GM23338 (cell line): ENCODE measurements at places on chromosomes 2 and 18.

GRCh38 chr18:54636217-54636616 lies 45.2 kb downstream of the DYNAP start:
- no peak for DNase-seq

DNA sequence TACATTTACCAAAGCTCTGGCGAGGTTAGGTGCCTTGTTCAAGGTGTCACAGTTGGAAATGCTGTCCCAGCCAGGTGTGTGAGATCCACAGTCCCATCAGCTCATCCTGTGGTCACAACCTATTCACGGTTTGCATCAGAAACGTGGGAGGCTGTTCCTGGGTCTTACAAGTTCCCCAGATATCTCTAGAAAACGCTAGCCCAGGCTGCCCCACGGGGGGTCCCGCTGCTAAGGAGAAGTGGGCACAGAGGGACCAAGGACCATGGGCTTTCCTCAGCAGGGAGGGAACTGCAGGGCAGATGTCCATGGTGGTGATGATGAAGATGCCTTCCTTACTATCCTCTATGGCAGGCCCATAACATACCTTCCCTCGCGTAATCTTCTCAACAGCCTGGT lies 649 bp downstream of the FECH start:
- peak; percentile 14 for DNase-seq

GRCh38 chr2:8606226-8606625 lies 75.6 kb upstream of the ID2 start:
- no peak for DNase-seq

- no peak for DNase-seq
These were observed 2.2 kb downstream of the ST3GAL5 start for GRCh38 chr2:85886590-85886989.

DNA sequence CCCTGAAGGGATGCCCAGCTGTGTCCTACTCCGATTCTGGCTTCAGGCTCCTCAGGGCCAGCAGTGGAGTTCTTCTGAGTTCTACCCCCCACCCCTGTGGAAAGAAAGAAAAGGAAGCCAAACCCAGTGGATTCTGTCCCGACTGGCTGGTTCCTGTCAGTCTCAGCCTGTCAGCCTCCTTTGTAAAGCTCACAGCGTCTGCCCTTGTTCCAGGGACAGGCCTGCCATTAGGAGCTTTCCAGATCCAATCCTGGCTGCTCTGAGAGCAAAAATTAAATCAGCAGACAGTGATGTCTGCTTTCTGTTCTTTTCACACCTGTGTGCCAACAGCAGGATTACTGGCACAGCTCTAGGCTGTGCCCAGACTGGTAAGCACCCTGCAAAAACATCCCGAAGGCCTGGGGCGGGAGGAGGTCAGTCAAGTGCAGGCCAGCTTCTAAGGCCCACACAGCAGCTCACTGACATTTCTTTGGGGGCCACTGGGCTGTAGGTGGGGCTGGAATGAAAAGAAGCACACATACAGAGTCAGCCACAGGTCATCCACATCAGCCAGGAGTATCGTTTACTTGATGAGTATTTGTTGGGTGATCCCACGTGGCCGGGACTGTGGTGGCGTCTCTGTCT lies 69.1 kb downstream of the EHD3 start:
- no peak for DNase-seq

DNA sequence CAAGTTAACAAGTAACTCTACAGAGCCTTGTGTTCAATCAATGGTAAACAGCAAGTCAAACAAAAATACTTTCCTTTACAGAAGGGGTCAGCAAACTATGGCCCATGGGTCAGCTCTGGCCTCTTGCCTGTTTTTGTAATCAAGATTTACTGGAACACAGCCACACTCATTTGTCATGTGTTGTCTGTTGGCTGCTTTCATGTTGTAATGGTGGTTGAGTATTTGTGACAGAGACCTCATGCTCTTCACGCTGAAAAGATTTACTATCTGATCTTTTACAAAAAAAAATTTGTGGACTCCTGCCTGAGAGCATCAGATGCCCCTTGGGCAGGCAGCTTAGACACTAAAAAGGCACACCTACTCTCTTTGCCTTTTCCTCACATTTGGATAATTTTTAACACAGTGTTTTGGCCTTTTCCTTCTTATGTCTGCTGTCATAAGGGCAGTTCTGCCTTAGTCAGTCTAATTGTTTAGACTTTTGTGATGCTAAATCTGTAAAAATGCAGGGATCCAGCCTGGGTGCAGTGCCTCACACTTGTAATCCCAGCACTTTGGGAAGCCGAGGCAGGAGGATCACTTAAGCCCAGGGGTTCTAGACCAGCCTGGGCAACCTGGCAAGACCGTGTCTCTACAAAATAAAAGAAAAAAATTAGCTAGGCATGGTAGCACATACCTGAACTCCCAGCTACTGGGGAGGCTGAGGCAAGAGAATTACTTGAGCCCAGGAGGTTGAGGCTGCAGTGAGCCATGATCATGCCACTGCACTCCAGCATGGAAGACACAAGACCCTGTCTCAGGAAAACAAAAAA lies 18.3 kb downstream of the IL1B start:
- DNase-seq = no peak

DNA sequence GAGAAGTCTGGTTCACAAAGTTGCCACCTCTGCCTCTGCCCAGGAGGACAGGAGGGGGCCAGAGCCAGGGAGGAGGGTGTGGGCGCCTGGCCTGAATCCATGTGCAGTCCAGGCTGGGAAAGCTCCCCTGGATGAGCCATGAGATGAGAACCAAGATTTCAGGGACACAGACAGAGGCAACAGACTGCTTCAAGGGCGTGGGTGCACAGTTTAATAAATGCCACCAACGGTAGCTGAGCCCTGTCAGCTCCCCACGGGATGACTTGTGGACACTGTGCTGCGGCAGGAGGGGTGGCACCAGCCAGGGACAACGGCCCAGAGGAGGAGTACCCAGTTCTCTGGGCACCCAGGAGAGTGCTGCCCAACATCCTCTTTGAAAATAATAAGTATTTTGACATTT lies 15.2 kb downstream of the CAPG start:
- no peak for DNase-seq

DNA sequence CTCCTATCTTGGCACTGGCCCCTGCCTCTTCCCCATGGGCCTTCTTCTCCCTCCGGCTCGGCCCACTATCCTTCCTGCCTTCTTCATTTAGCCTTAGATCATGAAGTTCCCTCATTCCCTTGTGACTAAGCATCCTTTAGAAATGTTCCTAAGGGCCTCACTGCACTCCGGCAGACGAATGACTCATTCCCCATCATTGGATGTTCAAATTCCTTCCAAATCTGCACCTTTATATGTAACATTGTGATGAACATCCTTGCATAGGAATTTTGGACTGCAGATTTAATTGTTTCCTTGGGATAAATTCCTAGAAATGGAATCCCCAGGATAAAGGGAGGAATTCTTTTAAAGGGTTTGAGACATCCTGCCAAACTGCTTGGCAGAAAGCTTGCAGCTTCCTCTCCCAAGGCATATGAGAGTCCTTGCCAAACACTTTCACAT lies 19.0 kb downstream of the CRACDL start:
- no peak for DNase-seq

DNA sequence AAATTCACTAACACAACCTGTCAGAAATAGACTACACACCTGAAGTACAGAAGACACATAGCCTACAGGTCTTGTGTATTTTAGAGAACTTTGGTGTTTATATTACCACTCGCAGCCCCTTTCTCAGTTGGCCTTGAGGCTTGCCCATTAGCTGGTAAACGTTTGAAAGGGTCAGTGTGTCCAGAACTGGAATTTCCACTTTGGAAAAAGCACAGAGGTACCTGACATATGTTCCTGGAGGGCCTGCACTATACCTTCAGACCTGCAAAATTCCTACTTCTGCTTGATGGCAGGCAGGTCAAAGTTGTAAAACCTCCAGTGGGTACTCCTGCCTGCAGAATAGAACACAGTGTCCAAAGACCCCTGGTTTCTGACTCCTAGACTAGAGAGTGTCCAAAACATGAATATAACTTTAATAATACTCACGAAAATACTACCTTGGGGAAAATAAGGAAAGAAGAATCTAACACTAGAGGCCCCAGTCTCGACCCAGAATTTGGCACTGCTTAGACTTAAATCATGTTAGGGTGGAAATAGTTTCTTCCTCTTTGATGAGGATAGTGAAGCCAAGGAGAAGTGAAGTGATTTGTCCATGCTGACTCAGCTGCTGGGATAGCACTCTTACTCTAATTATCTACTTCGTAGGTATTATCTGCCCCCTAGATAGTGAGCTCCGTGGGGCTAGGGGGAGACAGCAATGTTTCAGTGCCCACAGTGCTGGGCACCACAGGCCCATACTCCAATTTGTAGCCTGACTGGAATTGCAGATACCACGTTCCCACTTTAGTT lies 2.8 kb downstream of the KCTD1 start:
- DNase-seq = no peak

- no peak for DNase-seq
These were observed 6.8 kb downstream of the PKP4 start for GRCh38 chr2:158463496-158464095.

- DNase-seq = no peak
These were observed 27.5 kb downstream of the SOS1 start for GRCh38 chr2:39093218-39093898.

DNA sequence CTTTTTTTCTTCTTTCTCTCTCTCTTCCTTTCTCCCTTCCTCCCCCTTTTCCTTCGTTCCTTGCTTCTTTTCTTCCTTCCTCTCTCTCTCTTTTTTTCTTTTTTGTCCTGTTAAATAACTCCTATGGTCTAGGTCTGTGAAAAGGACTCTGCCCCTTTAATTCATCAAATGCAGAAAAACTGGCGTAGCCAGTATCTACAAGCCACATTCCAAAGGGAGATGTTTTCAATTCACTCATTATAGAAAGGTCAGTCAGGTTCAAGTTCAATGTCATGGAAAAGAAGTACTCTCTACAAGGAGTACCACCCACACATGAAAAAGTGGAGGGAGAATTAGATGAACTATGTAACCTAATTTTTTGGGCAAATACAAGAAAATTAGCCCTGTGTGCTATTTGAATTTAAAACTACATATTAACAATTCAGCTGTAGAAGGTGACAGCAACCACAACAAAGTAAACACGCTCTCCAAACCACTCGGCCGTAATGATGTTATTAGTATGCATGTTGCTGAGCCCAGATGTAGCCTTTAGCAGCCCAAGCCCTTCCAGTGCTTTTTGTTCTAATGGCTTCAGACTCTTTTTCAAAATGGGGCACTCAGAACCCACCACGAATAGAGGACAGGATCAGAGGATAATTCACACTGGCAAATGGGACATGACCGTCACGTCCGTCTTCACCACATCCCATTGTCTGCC lies 735.4 kb upstream of the FANCL start:
- peak; percentile 88 for DNase-seq

GRCh38 chr2:31577143-31577542 lies 3.6 kb downstream of the SRD5A2 start:
- no peak for DNase-seq

- DNase-seq = no peak
These were observed 32.9 kb downstream of the EHD3 start for GRCh38 chr2:31266804-31267203.

- DNase-seq = no peak
These were observed 218.1 kb downstream of the SEPTIN10 start for GRCh38 chr2:109395494-109396201.

- peak; percentile 64 for DNase-seq
These were observed 200.6 kb downstream of the PPP1R1C start for GRCh38 chr2:182186132-182186735.

GRCh38 chr2:112050316-112050715 lies 4.8 kb upstream of the TMEM87B start:
- no peak for DNase-seq

- DNase-seq = no peak
These were observed 73.4 kb upstream of the ID2 start for GRCh38 chr2:8608411-8608954.

DNA sequence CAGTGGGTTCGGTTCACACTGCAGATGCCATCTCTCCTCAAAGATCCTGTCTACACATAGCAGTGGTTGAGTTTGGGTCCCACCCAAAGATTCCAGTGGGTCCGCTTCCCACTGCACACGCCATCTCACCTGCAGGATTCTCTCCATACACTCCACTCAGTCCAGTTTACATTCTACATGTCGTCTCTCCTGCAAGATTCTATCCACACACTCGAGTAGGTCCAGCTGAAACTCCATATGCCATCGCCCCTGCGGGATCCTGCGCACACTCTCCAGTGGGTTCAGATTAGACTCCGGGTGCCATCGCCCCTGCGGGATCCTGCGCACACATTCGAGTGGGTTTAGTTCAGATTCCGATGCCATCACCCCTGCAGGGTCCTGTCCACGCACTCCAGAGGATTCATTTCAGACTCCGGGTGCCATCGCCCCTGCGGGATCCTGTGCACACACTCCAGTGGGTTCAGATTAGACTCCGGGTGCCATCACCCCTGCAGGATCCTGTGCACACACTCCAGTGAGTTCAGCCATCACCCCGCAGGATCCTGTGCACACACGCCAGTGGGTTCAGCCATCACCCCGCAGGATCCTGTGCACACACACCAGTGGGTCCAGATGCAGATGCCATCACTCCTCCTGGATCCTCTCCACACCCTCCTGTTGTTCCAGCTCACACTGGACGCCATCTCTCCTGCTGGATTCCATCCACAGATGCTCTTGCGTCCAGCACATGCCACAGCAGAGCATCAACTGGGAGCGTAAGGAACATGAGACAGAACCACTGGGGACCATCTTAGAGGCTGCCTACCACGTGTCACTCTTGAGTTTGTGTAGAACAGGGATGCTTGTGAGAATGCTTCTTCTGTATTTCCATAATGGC lies 3.0 kb upstream of the PXDN start:
- DNase-seq = no peak

- no peak for DNase-seq
These were observed 158.3 kb downstream of the LDLRAD4 start for GRCh38 chr18:13376841-13377351.

GRCh38 chr2:150888337-150888736 lies 373.3 kb downstream of the RBM43 start:
- DNase-seq = no peak

GRCh38 chr18:40094441-40094840 lies 1860.6 kb upstream of the PIK3C3 start:
- no peak for DNase-seq

- DNase-seq = no peak
These were observed 273.3 kb downstream of the NDUFA10 start for GRCh38 chr2:239751679-239752355.

GRCh38 chr18:54357082-54357659 lies 487 bp downstream of the STARD6 start:
- DNase-seq = no peak

DNA sequence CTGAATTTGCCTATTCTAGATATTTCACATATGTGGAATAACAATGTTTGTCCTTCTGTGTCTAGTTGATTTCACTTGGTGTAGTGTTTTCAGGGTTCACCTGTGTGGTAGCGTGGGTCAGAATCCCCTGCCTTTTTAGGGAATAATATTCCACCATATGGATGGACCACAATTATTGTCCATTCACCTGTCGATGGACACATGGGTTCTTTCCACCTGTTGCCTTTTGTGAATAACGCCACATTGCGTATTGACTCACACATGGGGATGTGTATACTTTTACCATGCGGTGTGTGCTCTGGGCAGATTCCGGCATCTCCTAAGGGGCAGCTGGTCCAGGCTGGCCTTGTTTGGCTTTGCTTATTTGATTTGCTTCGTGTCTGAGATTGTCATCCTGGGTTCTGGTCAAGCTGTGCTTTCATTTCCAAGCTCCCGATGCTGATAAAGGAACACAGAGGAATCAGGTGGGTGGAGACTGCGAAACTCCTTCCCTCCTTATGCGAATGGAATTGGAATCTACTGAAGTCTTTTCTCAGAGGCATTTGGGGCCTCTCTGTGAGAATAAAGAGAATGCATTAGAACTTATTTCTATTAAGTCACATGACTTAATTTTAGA lies 18.9 kb upstream of the ALLC start:
- no peak for DNase-seq

GRCh38 chr18:74229005-74229404 lies 62.8 kb downstream of the CYB5A start:
- DNase-seq = no peak

- DNase-seq = peak; percentile 24
These were observed 12.4 kb downstream of the KIF5C start for GRCh38 chr2:148887350-148888002.
